ENCODE measurements at places on chromosomes 5 and 9.

DNA sequence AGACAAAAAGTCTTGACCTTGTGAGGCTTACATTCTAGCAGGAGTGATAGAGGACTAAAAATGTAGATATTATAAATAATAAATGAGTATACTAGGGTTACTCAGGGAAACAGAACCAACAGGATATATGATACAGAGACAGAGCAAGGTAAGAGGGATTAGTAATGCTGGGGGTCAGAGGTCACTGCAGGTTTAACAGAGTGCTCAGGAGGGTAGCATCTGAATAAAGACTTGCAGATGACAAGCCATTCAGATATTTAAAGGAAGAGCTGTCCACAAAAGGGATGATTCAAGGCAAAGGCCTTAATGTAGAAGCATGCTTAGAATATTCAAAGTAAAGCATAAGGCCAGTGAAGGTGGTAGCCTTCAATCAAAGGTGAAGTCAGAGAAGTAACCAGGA lies 65.6 kb upstream of the SEMA6A start:
- no peak for DNase-seq

DNA sequence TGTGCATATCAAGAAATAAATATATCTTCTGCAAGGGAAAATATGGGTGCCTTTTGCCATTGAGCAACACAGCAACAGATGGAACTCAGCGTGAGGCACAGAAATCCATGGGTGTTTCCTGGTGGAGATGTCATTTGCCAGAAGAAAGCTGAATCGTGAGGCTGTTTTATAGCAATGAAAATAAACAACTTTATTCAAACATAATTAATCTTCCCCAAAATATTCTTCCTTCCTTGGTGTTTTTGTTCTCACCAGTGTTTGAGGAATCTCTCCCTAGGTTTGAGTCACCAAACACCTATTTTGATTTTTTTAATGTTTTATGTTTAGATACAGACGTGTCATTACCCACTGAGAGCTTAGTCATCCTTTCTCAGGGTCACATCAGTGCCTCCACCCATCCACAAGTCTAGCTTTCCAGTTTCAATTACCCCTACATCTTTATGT lies 65.8 kb upstream of the PAPPA start:
- DNase-seq = no peak

GRCh38 chr9:92763721-92764380 lies 782 bp downstream of the BICD2 start:
- DNase-seq = peak; percentile 46

GRCh38 chr5:170757669-170758068 lies 25.9 kb upstream of the GABRP start:
- no peak for DNase-seq

GRCh38 chr9:91048749-91049148 lies 247.1 kb downstream of the SYK start:
- DNase-seq = no peak

DNA sequence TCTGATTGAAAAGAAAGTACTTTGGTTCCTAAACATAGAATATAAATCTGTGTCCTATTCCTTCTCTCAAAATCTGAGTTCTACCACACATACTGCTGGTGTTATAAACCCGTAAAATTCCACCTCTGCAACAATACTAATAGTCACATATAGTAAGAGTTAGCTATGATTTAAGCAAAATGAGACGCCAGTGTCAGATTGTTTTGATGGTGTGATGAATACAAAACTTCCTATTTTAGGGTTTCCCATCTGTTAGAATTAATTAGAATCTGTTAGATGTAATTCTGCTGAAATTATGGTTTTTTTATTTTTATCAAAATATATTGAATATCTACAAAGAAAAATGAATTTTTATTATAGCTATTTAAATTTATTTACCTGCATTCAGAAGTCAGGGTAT lies 26.7 kb downstream of the ARSK start:
- DNase-seq = no peak

GRCh38 chr9:31574006-31574765 lies 810.3 kb upstream of the ACO1 start:
- DNase-seq = no peak

DNA sequence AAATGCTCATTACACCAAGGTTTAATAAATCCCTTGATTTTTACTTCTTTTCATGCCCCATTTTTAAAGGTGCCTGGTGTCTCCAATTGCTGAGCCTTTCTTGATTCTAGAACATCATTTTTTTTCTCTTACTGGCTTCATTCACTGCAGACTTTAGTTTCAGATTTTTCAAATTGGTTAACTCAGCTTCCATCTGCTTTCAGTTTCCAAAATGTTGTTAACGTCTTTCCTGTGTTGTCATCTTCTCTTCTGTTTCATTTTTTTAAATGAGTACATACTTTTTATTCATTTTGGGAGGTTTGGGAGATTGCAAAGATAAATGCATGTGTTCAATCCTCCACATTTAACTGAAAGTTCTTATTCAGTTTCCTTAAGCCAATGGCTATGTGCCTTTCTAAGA lies 126.4 kb upstream of the CCNG1 start:
- peak; percentile 77 for DNase-seq

GRCh38 chr5:69364850-69365249 lies 4.5 kb downstream of the AK6 start:
- no peak for DNase-seq

- no peak for DNase-seq
Observed at GRCh38 chr9:133787754-133788025, 49.5 kb upstream of the SARDH start.

DNA sequence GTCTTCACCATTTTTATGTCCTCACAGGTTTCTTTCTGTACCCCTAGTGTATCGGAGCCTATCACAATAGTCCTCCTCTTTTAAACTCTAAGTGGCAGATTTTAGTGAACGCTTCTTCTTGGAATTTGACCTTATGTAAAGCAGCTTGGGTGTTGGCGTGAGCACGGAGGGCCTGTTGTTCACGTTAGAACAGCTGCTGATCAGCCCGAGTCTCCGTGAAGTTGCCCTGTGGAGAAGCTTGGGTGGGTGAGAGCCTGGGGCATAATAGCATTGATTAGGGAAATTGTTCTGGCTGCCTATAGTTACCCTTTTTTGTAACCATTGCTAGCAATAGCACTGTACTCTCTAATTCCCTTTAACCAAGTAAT lies 167.0 kb upstream of the OTULINL start:
- no peak for DNase-seq

Data from T-helper 2 cell (primary cell).